ENCODE measurements at places on chromosomes 4 and X.

DNA sequence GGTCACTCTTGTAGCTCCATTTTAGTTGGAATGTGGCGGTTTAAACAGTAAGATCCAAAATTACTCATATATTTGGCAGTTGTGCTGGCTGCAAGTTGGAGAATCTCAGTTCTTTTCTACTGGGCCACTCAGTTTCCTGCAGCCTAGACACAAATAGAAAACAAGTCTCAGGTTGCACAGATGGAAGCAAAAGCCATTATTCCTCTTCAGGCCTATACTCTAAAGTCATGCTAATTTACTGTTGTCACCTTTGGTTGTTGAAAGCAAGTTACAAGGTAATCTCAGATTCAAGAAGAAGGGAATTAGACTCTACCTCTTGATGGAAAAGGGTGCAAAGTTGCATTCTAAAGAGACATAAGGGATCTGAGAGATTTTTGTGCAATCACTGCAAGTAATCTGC is 345.4 kb downstream of the ADAM29 start:
- no peak for DNase-seq

DNA sequence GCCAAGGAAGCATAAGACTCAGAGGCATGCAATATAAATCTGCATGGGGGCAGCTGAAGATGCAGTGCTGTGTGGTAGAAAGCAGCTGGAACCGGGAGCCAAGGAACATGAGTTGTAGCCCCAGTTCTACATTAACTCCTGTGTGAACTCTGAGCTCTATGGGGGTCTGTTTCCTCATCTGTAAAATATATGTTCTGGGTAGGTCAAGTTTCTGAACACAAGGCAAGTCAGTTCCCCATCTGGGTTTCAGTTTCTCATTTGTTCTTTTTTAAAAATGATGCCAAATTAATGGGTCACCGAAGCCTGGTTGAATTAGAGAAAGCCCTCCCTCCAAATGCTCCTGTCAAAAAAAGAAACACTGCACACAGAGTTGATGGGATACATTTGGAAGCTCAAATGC is 24.0 kb downstream of the UNC5C start:
- DNase-seq, result no peak

DNA sequence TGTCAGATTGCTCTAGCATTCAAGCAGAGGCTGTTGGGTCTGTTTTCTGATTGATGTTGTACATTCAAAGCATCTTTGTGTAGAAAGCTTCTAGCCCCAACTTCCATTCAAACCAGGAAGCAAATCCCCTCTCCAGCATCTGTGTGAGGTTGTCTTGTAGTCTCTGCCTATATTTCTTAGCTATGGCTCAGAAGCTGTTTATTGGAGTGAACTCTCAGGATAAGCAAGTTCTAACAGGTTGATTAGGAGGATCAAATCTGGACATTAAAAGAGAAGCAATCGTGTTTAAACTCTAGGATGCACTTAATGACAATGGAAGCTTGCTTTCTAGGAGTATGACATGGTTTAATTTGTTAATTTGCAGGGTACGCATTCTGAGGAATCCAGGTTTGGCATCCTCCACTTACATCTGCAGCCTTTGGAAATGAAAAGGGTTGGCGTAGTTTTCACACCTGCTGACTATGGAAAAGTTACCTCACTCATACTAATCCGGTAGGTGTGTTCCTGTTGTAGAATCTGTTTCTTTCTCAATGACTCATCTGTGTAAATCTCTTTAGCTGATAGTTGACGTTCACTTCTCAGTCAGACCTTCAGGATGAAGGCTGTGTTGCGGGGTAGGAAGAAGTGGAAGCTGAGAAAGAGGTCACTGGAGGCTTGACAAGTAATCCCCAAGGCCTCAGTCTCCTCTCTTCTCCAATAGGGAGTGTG is 88.0 kb upstream of the TLR2 start:
- no peak for DNase-seq

GRCh38 chr4:24923550-24923949 is 10.7 kb upstream of the CCDC149 start:
- DNase-seq, result no peak

- no peak for DNase-seq
These were observed 58.5 kb downstream of the ADD1 start for GRCh38 chr4:2902126-2902525.

DNA sequence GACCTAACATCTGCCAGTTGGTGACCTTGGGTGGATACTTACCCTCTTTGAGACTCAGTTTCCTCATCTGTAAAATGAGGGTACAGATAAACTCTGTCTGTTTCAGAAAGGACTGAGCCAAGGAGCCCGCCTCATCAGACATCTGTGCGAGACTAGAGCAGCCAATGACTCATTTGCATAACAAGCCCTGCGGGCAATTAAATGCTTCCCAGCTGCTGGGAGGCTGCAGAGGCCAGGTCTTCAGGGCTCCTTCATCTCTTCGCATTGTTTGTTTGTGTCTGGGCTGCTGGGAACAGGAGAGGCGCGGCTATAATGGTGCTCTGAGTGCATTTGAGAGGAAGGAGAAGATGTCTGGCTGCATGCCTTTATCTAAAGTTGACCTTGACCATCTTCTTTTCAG is 85.0 kb downstream of the ADRA2C start:
- DNase-seq, result peak; percentile 66

All from Karpas-422 (cell line).